Fibroblast of skin of back (primary cell): ENCODE measurements at places on chromosomes 5 and 9.

DNA sequence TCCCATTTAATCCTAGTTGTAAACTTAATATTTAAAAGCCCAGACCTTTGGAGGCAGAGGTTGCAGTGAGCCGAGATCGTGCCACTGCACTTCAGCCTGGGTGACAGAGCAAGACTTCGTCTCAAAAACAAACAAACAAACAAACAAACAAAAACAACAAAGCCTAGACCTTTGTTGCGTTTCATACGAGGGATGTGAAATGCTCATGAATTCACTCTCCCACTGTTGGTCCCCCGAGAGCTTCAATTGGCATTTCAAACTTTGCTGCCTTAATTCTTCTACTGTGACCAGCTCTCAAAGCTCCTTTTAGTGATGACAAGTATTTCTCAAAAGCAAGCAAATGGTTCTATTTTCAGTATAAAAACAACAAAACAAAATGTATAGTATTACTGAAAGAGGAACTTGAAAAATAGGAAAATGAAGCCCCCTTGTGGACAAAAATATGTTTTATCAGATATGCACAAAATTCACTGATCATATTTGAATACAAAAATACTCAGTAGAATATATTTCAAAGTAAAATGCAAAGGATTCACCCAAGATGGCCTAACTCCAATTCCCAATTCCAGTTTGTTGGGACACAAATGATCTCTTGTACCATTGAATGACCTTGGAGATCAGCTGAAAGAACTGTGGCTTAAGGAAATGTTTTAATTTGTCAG, 140.4 kb downstream of the ESM1 start:
- peak; percentile 78 for DNase-seq

GRCh38 chr5:142388696-142389095, 63.9 kb upstream of the SPRY4 start:
- peak; percentile 19 for DNase-seq

DNA sequence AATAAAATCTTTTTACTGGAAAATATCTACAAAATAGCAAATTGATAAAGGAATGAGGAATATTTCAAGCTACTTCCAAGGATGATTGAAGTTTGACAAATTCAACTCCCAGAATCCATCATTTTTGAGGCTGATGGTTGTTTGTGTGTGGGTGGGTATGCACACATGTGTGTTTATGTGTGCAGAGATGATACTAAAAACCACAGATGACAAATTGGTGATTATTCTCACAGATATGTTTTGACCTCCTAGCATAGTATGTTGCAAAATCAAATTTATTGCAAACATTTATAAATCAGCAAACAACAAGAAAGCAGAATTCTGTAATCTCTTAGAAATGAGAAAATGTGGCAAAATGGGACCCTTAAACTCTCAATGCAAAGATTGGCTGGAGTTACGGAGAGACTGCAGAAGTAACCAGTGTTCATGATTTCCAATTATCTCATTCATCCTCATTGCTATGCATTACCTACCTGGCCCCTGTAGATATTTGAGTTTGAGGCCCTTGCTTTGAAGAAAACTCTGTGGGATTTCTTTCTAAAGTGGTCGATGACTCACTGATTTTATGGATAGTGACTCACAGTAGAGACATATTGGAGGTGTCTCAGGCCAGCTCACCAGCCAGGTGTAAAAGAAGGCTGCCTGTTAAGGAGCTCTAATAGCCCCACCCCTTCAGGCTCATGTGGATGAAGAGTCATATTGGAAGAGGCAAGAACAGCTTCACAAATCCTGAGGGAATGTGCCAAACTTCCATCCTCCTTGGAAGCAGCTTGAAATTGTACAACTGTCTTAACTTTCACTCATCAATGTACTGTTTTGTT, 44.6 kb upstream of the TMC1 start:
- DNase-seq, result peak; percentile 43

GRCh38 chr5:140351609-140352334, 5.4 kb upstream of the HBEGF start:
- DNase-seq, result peak; percentile 77

DNA sequence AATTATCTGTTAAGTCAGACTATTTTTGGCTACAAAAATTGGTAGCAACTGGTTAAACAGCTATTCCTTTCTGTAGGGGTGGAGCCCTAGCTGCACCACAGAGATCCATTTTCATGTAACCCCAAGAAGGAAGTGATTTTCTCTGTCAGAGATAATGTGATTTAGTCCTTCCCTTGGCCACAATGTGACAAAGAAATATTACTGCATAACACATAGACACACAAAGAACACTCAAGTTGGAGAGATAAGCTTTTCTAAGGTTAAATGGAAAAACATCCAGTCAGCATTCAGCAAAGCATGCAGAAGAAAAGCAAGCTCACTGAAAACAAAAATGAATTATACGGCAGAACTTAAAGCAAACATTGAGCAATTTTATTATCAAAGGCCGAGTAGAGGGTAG, 227.8 kb upstream of the CDH9 start:
- DNase-seq, result no peak

GRCh38 chr5:141596867-141597266, 21.9 kb downstream of the DIAPH1 start:
- DNase-seq, result no peak

DNA sequence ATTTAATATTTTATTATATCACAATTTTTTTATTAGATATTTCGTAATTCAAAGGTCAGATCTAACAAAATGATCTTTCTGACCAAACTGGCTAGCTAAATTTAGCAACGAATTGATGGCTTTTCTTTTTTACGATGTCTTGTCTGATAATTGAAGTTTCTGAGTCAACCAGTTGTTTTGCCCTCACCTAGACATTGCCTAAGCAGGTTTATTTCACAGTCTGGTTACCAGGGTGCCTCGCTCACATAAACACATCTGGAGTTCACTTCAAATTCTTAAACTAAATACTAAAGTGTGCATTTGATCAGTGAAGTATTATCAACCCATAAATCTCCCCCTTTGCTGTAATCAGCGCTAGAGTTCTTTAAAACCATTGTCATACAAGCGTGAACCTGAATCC, 448.3 kb downstream of the TLE4 start:
- DNase-seq, result no peak

- DNase-seq, result no peak
These were observed 82.7 kb upstream of the ORM1 start for GRCh38 chr9:114240216-114240615.

- DNase-seq, result no peak
These were observed 1.9 kb upstream of the TMEM171 start for GRCh38 chr5:73118391-73118973.

DNA sequence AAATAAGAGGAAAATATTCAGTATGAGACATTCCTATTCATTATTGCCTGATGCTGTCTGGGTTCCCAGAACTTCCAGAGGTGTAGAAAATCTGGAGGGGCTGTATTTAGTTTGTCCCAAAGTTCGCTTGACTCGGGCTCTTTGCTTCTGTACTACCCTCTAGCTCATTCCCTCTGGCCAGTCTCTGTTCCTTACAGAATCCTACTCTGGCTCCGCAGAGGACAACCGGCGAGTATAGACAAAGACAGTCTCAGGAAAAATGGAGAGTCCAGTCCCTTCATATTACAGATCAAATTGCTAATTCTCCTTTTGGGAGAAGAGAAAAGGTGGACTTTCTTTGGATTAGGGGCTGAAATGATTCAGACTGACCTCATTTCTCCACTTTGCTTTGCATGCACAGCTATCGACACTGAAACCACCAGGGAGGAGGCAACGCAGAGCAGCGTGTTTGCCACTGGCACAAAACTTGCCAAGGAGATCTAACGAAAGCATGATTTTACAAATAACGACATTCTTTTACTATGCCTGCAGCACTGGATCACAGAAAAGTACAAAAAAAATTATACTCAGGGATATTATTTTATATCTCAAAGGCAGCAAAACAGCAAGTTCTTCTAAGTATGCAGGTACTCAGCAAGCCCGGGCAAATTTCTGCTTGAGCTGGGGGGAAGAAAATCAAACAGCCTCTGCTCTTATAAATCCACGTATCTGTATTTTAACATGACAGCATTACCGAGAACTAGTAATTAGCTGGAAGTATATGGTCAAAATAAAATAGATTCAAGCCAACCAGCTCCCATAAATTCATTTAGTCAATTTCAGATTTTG, 279.7 kb downstream of the NPR3 start:
- DNase-seq, result no peak

DNA sequence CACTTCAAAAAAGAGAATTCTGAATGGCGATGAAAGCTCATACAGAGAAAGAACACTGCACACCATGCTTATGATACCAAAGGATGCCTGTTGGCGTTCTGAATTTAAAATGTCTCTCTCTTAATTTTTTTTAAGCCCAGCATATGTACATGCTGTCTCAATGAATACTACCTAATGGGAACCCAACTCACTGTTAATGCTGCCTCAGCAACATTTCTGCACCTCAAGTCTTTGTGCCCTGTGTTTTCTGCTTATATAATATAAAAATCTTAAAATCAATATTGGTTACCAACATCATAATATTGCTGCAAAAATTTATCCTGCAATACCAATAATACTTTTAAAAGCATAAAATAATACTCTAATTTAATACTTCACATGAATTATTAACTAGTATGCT, 44.1 kb upstream of the POU5F2 start:
- no peak for DNase-seq

DNA sequence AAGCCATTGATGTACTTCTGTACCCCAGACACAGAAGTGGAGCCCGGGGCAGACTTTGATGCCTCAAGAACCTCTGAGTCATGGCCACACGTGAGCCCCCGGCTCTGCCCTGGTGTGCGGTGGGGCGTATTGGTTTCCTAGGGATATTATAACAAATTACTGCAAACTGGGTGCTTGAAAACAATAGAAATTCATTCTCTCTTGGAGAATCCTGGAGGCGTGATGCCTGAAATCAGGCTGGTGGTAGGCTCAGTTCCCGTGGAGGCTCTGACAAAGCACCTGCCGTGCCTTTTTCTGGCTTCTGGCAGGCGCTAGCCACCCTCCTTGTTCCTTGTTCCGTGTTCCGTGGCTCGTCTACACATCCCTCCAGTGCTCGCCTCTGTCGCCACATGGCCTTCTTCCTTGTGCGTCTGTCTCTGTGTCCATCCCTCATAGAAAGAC, 24.2 kb downstream of the NEK6 start:
- no peak for DNase-seq

DNA sequence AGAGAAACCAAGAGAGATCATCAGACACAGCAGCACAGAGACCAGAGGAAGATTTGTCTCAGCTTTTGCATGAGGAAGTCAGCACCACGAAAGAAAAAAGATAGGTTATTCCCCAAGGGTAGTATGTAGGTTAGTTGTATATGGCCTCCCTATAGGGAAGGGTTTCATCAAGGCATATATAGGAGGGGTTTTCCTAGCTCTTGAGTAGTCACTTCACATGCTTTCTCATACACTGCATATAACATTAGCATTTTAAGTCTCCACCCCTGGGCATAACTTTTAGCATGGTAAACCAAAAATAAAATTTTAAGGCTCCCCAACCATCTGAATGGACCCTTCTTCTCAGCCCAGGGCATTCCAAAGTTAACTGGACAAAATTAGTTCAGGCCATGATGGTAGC, 1571.6 kb upstream of the ACO1 start:
- DNase-seq, result no peak

DNA sequence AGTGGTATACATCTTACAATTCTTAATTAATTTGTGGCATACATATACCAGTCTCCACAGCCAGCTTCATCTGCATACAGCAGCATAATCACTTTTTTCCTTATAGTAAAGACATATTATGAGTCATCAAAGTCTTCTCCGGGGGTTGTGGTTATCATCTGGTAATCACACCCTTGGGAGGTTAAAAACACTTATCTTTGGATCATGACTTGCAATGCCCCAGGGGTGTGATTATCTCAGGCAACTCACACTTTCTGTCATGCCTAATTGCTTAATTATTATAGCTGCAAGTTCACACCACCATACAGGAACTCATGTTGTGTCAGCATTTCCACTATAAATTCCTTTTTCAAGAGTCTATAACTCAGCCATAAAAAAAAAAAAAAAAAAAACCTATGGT, 218.4 kb downstream of the ANXA1 start:
- peak; percentile 4 for DNase-seq

DNA sequence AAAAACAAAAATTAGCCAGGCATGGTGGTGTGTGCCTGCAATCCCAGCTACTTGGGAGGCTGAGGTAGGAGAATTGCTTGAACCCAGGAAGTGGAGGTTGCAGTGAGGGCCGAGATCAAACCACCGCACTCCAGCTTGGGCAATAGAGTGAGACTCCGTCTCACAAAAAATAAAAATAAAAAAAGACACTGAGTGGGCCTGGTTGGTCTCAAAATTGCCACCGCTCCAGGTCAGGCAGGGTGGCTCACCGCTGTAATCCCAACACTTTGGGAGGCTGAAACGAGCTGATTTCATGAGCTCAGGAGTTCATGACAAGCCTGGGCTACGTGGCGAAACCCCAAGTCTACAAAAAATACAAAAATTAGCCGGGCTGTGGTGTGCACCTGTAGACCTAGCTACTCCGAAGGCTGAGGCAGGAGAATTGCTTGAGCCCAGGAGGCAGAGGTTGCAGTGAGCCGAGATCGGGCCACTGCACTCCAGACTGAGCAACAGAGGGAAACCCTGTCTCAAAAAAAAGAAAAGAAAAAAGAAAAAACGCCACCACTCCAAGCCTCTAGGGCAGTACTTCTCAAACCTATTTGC, 1.8 kb downstream of the STK10 start:
- no peak for DNase-seq

DNA sequence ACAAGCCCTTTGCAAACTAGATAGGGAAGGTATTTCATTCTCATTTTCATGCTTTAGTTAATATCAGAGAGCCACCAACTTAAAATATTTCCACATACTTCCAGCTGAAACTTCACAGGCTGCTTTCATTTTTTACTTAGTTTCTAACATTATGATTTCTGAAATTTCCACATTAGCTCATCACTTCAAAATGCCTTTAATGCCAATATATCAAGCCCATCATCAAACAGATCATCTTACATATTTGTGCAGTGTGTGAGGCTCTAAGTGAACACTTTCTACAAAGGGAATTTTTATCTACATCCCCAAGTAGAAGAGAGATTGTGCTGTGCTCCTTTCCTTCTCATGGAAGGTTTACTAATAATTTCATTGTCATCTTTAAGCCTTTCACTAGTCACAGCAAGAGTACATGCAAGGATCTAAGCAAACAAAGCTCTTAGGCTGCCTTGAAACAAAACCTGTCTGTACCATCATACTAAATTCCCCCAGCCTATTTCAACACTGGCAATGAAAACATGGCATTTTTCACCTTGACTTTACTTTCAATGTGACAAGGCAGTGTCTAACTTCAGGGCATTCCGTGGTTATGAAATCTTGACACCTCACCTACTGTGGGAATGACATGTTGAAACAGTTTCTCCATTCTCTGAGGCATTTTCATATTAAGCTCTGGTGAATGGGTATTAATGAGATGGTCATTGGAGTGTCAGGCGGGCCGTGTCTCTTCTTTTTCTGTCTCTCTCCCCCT, 45.4 kb downstream of the PPP2R2B start:
- DNase-seq, result no peak

DNA sequence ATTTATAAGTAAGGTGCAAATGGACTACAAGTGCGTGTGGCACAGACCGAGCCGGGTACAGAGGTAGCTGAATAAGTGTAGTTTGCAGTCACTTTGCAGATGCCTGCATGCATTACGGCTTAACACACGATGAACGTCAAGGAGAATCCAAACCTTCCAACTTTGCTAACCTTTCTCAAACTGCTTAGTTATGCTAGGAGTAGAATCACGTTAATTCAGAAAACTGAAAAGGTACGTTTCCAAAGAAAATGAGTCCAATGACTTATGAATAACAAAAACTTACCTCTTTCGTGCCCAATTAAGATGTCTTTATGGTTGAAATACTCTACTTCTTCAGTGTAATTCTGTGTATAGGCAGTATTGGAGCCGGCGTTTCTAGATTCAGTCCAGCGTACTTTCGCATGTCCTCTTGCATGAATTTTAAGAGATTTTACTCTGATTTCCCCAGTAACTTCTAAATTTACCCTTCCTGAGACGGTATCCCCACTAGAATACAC, 539 bp downstream of the ARRDC3 start:
- DNase-seq, result peak; percentile 39

- no peak for DNase-seq
These were observed 56.6 kb upstream of the SPTLC1 start for GRCh38 chr9:92171822-92172221.
